NCI-H748 treated with DMSO at 0.1 percent for 48 hours (cell line): ENCODE measurements at places on chromosomes 5 and 9.

GRCh38 chr9:21095561-21095960 is 17.8 kb upstream of the IFNB1 start:
- DNase-seq = no peak

- no peak for DNase-seq
Observed at GRCh38 chr5:143955141-143955540, 143.2 kb downstream of the HMHB1 start.

- no peak for DNase-seq
Observed at GRCh38 chr5:55421074-55421529, 113.3 kb downstream of the MTREX start.

DNA sequence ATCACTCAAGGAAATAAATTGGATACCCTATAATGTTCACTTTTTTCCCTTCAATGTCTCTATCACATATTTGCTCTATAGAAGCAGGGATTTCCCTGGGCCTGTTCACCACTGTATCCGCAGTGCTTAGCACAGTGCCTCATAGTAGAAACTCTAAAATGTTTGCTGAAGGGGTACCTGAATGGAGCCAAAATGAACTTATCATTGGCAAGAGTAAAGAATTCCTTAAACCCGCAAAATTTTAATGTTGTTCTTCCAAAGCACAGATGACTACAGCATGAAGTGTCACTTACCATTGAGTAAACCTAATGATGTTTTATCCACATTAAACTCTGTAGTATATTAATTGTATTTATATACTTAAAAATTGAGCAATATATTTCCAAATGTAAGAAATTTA is 96.1 kb downstream of the JAKMIP2 start:
- DNase-seq = no peak

DNA sequence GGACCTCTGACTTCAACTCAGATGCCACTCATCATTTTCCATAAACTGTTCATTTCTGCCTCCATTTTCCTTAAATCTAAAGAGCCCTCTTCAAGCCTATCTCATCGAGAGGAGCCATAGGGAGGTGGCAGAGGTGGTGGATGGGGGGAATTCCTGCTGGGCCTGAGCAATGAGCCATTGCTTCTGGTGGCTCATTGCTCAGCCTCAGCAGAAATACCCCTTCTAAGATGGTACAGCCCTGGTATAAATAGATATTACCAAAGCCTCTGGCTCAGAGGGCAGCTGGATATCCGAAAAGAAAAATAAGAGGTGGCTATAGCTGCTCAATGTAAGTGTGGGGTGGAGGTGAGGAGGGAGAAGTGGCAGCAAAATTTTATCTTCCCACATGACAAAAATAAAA is 313.5 kb downstream of the CAAP1 start:
- no peak for DNase-seq

GRCh38 chr9:4788703-4789102 is 4.0 kb upstream of the RCL1 start:
- no peak for DNase-seq

DNA sequence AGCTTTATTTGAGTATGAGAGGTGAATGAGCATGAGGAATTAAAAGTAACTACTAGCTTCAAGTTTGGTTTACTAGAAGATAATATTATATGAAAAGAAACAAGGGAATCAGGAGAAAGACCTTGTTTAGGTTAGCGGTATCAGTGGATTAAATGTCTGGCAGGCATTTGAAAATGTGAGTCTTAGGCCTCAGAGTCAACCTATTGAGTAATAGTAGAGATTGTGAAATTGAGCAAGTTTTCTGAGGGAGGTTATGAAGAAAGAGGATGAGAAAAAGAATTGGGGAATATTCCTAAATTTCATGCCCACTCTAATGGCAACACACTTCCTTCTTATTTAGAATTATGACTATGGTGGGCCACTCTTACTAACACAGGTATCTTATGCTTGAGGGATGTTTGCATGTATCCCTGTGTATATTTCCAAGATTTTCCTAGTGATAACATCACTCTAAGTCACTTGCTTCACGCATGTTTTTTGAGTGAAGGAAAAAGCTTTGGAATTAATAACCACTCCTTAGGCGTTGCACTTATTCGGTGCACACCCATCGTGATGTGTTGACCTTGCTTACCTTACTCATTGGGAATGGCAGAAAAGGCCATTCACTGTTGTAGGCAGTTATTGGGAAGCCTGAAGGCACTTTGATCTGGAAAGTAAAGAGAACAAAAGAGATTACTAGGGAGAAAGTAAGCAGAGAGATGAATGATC is 8.2 kb upstream of the ELL2 start:
- no peak for DNase-seq

DNA sequence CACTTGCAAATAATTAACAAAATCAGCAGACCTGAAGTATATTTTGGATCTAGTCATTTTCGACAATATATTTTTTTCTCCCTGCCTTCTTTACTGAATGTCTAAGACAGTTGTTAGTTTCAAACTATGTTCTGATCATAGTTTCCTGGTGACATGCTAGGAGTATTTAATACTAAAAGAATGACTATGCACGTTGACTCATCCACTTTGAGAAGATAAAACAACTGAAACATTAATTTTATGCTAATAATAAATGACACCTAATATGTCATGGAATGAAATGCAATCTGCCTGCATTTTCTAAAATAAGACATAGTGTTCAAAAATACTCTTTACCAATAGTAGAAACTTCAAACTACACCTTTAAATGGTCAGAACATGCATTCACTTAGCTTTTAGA is 2123.7 kb upstream of the C9orf72 start:
- DNase-seq = no peak

DNA sequence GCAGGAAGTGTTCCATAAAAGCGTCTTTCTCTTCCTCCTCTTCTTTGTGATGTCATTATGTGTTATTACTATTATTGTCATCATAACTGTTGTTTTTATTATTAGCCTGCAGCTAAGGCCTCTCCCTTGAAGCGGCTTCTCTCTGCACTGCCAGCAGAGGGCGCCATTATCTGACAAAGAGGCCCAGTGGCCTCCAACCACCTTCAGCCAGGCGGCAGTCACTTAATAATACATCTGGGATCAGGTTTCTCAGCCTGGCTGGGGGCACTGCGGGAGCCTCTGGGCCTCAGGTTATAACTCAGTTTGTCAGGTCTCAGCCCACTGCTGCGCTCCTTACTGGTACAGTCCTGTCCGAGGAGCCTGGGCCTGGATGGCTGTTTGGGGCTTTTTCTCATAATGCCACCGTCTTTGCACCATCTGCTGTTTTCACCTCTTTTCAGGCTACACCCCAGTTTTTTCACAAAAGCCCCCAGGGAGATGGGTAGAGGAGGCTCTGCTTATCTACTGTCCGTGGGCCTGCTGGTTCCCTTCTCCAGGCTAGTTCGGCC is 281.9 kb downstream of the NSG2 start:
- peak; percentile 90 for DNase-seq
